ENCODE measurements at places on chromosomes 4 and X.

- no peak for DNase-seq
Observed at GRCh38 chr4:78704981-78705683, 71.0 kb upstream of the BMP2K start.

DNA sequence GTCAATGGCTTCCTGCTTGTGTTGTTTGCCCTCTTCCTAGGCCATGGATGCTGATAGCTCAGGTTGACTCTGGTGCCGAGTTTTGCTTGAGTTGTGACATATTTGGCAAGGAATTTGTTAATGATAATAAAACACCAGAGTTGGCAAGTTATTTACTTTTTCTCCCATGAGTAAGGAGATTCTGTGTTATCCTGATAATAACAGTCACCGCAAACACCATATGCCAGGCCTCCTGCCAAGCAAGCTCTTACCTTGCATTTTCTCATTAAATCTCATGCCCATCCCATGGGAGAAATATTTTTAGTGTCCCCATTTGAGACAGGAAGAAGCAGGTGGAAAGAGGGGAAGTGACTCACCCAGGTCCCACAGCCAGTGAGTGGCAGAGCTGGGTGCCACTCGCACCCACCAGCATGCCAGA, 67.4 kb upstream of the CLCN4 start:
- no peak for DNase-seq

DNA sequence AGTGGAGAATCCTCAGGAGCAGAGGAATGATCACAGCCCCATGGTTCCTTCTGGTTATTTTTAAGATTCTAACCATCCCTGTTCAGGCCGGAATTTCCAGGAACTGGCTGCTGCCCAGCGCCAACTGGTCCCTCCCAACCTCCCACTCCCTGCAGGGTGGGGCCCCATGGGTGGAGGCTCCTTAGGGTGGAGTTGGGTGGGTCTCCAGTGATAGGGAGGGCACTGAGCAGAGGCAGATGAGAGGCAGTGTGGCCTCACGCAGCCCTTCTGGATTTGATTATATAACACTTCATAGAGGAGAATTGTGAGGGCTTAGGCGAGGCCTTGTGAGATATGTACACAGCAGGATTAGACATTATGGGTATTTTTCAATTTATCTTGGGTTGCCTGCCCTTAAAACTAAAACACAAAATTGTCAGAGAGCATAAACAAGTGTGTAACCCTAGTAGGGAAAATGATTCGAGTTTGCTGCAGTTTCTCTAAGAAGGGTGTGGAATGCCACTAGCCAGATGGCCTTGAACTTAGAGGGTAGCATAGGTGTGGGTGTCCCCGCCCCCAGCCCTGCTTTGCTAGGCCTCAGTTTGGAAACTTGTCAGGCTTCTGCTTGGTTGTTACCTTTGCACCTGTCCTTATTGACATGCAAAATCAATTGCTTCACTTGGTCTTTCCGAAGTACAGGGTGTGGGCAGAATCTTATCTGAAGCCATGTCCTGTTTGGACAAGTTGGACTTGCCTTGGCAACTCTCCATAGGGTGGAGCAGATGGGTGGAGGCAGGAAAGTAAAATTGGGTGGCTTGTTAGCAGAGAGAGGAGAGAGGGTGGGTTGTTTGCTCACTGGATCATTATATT, 9.4 kb downstream of the KLF3 start:
- DNase-seq, result no peak

- no peak for DNase-seq
Observed at GRCh38 chr4:163988865-163989264, 494.4 kb downstream of the TMA16 start.

GRCh38 chrX:132169554-132169953, 41.7 kb upstream of the FRMD7 start:
- no peak for DNase-seq

- DNase-seq, result no peak
Observed at GRCh38 chr4:2939383-2940243, 23.6 kb downstream of the NOP14 start.

DNA sequence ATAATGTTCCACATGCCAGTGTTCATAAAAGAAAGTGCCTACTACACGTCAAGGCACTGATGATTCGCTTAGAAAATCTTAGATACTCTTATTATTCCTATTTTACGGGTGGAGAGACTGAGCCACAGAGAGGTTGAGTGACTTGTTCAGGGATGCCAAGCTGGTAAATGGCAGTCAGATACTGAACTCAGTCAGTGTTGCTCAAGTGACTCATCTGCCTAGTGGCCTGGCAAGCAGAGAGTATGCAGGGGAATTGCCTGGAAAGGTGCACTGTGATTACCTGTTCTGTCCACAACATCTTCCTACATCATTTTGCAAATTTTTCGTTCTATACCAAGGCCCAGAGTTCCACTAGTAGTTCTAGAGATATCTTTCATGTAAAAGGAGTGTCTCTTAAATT, 68.4 kb downstream of the RAPGEF2 start:
- DNase-seq, result no peak

DNA sequence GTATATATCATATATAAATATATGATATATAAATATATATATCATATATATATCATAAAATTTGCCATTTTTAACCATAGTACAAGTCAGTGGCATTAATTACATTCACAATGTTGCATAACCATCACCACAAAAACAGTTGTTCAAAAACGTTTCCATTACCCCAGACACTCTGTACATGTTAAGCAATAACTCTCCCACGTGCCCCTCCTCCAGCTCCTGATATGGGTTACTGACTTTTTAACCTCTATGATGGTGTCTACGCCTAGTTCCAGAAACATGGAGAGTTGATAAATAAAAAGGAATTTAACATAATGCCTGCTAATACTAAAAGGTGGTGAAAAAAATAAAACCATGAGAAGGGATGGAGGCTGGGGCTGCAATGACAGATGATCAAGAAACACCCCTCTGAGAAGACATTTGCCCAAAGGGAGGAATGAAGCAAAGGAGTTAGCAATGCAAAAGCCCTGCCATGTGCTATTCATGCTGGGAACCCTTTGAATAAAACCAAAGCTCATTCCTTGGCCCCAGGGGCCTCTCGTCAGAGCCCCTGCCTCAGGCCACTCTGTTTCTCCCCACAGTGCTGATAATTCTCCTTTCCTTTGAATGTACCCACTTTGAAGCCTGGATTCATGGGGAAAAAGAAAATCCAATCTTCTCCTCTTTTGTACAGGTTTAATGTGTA, 144.3 kb downstream of the NWD2 start:
- no peak for DNase-seq

DNA sequence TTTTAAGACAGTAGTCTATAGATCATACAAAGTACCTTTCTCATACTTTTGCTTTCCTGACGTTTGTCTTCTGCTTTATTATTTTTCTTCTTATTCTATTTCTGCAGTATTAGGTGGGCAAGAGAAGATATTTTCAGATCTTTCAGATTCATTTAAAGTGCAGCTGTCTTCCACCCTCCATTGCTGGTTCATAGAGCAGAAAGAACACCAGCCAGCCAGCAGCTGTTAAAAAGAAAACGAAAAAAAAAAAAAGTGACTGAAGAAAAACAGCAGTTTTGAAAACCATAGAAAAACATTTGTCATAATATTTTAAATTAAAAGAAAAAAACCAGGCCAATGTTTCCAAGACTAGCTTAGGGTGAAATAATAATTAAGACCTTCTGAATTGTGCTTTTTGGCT, 42.9 kb downstream of the SMAD1 start:
- DNase-seq, result no peak

DNA sequence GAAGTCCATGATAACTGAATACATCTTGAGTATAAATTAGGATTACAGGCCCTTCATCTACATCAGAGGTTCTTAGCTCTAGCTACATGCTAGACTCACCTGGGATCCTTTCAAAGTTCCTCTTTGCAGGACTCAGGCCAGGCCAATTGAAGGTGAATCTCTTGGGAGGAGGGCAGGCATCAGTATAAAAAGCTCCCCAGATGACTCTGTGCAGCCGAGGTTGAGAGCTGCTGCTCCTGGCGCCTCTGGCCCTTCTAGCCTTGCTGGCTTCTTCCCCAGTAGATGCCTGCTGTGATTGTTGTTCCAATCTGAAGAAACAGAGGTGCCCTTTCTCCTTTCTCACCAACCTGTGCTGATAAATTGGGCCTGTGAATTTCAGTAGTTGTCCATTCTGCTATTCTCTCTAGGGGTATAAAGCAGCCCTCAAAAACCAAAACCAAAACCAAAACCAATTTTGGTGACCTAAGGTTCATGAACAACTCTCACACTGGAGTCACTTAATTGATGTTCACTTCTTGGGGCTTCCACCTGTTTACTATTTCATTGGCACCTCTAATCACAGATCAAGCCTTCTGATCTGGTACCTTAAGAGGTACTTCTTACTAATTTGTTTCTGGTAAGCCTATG, 78.7 kb downstream of the SUPT20HL2 start:
- no peak for DNase-seq

GRCh38 chr4:21032089-21032645, 331.9 kb downstream of the PACRGL start:
- DNase-seq, result no peak

DNA sequence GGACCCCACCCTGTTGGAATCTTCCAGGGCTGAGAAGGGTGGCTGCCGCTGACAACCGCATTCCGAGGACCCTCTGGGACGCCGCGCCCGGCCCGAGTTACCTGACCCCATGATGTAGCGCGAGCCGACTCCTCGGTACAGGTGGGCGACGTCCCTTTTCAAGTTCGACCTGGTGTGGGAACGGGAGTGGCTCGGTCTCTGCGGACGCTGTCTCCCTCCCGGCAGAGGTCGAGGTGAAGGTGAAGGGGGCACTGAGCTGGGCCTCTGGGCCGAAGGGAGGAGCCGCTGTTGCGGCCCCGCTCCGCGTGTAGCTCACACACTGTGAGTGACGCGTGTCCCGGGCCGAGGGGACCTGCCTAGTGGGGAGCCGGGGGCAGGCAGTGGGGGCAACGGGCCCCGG, 4.5 kb downstream of the GTPBP6 start:
- no peak for DNase-seq

GRCh38 chr4:153497091-153497531, 31.0 kb downstream of the TMEM131L start:
- DNase-seq, result no peak

DNA sequence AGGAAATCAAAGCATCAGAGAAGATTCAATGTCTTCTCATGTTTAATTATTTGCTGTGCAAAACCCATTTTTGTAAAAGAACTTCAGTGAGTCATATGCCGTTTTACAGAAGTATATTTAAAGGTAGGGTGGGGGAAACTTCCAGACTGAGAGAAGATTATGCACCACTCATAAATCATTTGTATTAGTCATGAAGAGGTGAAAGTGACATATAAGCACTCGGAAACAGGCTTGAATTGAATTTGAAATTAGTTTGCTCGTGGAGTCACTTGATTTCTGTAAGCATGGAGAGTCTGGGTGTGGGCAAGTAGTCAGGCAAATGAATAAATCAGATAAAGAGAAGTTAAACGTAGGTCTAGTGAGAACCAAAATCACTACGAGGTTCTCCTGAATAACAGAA, 335.1 kb downstream of the ANK2 start:
- DNase-seq, result no peak

- DNase-seq, result no peak
Observed at GRCh38 chr4:81673961-81674360, 202.3 kb upstream of the RASGEF1B start.

- no peak for DNase-seq
Observed at GRCh38 chr4:148444296-148445070, 2.3 kb upstream of the NR3C2 start.

DNA sequence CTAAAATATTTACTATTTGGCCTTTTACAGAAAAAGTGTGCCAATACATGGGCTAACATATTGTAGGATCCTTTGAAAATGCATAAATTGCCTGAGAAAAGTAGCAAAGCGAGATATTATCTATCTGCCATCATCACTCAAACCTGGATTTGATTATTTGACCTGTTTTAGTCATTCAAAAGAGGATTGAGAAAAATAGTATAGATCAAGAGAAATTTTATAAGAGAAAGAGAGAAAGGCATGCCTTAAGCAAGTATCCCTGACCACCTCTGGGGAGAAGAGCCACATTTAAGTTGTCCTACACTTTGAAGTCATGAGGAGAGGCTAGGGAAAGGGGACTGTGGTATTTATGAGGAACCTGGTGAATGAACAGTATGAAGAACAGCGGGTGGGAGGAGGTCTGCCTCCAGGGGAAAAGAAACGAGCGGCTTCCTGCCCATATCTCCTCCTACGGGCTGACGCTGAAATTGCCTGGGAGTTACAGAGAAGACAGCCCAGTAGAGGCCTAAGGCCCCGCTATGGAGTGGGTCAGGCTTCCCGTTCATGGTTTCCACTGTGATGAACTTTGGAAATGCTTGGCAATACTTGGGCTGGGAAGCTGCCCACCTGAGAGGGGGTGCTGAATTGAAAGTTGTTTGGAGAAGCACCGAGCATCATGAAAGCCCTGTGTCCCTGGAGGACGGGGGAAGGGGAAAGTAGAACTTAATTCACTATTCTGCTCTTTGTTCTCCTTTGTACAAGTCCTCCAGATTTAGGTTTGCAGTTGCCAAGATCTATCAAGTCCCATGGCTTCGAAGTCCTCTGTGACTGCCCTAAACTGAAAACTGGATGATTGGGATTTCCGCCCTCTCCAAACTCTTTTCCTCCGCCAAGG, 106.9 kb upstream of the ACSL4 start:
- no peak for DNase-seq

GRCh38 chrX:153708415-153708814, 15.8 kb downstream of the BCAP31 start:
- DNase-seq, result no peak

DNA sequence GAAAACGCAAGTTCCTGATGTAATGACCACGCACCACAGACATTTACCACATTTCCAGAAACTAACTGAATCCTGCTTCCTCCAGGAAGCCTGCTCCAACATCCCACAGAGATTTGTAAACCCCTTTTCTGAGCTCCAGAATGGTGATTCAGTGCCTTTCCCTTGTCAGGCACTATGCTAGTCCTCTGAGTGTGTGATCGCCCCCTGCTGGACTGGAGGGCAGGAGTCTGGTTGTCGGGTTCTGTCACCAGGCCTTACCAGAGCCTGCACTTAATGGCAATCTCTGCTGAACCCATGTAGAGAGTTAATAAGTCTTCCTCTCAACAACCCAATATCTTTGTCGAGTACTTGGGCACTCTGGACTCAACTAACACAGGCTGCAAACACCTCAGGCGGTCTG, 14.5 kb upstream of the KDM5C start:
- no peak for DNase-seq

DNA sequence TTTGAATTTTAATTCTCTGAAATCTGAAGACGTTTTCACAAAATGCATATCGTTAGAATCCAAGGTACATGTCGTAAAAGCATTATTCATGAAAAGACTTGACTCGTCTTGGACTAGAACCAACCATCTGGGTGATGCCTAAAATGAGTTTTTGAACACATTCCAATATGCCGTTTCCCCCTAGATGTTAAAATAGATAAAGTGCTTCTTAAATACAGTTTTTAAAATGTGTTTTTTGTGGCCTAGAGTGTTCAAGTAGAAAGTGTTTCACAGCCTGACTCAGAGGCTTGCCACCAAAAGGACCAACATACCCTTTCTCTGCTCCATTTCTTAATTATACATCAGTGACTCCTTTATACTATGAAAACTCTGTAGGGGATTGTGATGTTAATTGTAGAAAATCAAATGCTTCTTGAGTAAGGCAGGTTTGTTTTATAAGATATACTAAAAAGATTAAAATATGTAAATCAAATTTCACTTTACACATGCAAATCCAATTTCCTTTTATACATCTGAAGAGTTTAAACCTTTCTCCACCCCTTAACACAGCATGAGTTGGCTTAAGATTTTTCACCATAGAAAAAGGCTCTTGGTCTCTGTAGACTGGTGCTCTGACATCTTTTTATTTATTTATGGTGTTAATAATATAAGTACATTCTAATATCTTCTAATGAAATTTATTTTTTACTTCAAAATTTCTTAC, 48.4 kb downstream of the PRKG2 start:
- DNase-seq, result no peak

GRCh38 chr4:73606465-73606974, 13.7 kb downstream of the RASSF6 start:
- no peak for DNase-seq

- no peak for DNase-seq
Observed at GRCh38 chr4:139767168-139767567, 101.5 kb downstream of the MGST2 start.
